Stimulated activated CD8-positive, alpha-beta memory T cell treated with anti-CD3 and anti-CD28 coated beads, Interleukin-7, amount 100 ng/mL, for 4 hours (primary cell): ENCODE measurements at places on chromosomes 11 and 22.

DNA sequence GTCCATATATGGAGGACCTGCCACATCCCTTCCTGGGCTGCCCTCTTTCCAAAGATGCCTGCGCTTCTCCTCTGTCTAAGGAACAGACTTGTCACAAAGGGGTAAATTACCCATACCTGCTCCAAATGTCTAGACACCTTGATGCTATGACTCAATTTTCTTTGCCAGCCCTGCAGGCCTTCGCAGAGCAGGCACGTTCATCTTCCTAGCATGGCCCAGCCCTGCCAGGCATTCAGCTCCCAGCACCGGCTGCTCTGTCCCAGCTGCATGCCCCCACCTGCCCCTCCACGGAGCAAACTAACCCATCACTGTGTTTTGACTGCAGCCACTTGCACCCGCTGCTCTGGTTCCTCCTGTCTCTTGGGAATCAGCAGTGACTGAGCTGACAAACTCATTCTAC is 526.1 kb downstream of the MIAT start:
- DNase-seq: no peak

DNA sequence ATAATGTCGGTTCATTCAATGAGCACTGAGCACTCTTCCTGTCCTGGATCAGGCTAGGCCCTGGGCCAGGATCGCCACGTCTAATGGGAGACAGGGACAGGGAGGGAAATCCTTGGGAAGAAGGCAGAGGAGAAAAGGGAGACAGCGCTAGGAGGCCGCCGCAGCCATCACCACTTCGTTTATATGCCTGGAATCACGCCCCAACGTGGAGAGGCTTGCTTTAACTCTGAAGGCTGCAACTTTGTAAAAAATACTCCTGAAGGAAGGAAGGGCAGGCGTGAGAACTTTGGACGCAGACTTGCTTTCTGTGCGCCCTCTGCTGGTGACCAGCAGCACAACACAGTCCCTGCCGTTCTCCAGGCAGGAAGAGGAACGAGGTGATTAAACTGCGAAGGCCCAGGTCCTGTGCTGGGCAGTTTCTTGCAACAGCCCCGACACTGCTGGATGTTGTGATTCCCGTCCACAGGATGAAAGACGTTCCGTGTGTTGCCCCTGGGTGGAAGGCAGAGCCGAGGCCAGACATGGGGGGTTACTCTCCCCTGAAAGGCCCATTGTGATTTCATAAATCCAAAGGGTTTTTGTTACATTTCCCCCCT is 22.1 kb downstream of the RIBC2 start:
- peak; percentile 61 for DNase-seq

- no peak for DNase-seq
Observed at GRCh38 chr11:86737737-86738136, 62.6 kb upstream of the PRSS23 start.

GRCh38 chr11:44883277-44883676 is 67.4 kb downstream of the TP53I11 start:
- DNase-seq: no peak

GRCh38 chr11:75325713-75326438 is 25.6 kb downstream of the ARRB1 start:
- peak; percentile 38 for DNase-seq

- DNase-seq: no peak
Observed at GRCh38 chr22:19630614-19631013, 83.7 kb upstream of the SEPTIN5 start.

GRCh38 chr11:128928400-128928799 is 14.3 kb downstream of the TP53AIP1 start:
- no peak for DNase-seq

DNA sequence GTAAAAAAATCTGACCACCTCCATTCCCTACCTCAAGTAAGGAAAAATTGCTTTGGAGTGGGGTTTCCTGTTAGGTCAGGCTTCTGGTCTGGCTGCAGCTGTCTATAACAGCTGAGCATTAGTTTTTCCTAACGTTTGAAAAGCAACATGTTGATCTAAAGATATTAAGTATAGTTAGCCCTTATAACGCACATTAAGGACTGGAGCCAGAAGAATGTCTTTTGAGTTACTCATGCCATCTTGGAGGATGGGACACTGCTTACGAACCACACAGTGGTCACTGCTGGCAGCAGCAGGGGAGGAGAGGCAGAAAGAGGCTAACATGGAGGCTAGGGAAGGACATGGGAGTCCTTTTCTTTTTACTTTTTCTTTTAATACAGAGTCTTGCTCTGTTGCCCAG is 44.1 kb upstream of the GDPD4 start:
- DNase-seq: no peak

DNA sequence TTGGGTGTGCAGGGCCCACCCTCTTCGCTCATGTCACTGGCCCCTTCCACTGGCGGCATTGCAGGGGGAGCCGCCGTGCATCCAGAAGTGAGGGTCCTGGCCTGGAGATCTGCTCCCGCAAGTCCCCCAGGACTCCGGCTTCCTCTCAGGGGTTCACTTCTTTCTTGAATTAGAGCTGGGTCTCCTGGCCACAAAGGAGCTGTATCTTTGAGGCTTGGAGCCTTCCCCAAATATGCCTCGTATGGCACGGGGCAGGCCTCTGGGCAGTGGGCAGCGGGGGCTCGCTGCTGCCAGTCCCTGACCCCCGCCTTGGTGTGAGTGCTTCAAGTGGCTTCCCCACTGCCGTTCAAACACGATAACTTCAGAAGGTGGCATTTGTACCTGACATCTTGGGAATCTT is 7.4 kb upstream of the IFITM3 start:
- no peak for DNase-seq

GRCh38 chr11:8713760-8714454 is 31.3 kb downstream of the RPL27A start:
- no peak for DNase-seq
